RCC 7860 (cell line): ENCODE measurements at places on chromosomes 7 and 10.
A peak's percentile ranks its signal among the peaks of the same experiment; 100 is the strongest.

GRCh38 chr10:95864906-95865813 lies 42.6 kb upstream of the CC2D2B start:
- peak; percentile 44 for DNase-seq

GRCh38 chr7:135204876-135205275 lies 6.5 kb downstream of the WDR91 start:
- no peak for DNase-seq

DNA sequence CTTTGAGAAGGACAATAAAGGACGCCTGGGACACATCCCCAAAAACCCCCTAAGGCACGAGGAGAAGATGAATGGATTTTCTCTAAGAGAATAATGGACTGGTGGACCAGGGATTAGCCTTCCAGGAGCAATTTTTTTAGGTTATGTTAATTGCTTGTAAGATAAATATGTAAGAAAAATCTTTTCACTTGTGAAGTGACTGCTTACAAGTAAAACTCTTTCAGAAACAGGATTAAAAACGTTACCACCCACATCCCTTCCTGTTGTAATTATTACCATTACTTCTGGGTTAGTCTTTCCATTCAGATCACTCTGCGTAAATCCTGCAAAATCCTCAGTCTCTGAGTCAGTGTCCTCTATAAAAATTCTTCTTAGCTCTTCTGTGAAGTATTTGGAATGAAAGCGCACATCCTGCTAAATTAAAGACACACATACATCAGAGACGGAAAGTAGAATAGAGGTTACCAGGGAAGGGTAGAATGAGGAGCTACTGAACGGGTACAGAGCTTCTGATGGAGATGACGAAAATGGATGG lies 34.3 kb downstream of the CDCA7L start:
- DNase-seq, result no peak

DNA sequence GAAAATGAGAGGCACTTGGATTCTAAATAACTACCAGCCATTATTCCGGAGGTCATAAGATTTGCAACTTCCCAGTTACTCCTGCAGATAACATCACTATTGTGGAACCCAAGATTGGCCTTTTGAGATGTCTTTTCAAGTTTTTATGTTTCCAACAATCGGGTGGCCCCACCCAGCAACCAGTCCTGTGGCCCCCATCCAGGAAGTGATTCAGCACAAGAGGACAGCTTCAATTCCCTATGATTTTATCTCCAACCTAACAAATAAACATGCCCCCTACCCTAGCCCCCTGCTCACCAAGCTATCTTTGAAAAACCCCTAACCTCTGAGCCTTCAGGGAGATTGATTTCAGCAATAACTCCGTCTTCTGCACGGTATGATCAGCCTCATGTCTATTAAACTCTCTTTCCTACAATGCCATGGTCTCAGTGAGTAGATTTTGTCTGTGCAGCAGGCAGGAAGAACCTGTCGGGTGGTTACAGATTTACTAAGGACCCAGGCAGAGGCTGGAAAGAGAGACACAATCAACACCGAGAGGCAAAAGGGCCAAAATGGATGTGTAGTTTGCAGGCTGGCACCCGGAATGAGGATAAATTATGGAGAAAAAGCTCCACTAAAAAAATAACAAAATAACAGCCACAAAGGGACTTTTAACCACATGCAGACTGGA lies 83.9 kb upstream of the UNC5B start:
- no peak for DNase-seq

- DNase-seq, result no peak
Observed at GRCh38 chr7:32071466-32072091, 1.4 kb upstream of the PDE1C start.

DNA sequence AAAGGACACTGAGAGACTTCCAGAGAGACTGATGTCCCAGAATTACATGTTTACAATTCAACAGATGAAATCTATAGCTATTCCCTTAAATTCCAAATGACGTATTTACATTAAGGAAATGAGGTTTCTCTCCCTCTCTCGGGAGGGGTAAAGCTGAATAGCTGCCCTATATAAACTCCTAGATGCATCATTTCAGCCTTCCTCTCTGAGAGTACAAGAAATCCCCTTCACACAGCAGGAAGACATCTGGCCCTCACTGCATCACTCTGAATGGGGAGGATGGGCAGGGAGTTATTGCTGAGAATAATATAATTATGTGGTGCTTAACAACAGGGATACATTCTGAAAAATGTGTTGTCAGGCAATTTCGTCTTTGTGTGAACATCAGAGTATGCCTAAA lies 11.0 kb downstream of the POT1 start:
- no peak for DNase-seq

DNA sequence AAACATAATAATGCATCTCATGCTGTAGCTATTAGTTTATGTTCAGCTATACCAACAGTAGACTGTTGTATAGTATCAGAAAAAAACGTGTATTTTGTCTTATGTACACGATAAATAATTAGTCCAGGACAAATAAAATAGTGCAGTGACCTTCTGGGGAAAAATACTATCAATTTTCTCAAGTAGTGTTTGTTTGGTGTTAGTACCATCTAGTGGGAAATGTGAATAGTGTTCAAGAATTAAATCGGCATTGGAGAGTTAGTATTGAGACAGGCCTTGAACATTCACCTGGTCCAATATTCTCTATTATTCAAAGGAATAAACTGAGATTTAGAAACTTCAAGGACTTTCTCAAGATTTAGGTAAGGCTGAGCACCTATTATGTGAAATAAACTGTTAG lies 21.7 kb upstream of the OR2A5 start:
- peak; percentile 22 for DNase-seq

GRCh38 chr10:100715445-100716385 lies 29.7 kb upstream of the PAX2 start:
- DNase-seq, result no peak

DNA sequence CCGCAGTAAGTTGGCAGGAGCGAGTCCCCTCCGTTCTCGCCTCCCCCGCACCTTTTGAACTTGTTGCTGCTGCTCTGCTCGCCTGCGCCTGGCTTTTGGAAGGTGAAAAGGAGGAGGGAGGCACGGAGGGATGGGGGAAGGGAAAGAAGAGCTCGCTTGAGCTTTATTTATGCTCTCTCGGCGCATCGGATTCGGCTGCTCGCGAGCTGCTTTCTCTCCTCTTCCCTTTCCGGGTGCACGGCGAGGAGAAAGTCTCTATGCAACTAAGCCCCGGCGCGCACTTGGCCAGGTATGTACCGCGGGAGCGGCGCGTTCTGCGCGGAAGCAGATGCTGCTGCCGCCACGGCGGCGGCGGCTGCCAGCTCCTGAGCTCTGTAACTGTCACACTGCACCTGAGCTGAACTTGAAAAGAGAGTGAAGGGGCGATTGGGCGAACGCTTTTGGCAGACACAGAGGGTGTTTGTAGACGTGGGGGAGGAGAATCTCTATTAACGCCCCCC lies 551 bp downstream of the KCND2 start:
- no peak for DNase-seq

DNA sequence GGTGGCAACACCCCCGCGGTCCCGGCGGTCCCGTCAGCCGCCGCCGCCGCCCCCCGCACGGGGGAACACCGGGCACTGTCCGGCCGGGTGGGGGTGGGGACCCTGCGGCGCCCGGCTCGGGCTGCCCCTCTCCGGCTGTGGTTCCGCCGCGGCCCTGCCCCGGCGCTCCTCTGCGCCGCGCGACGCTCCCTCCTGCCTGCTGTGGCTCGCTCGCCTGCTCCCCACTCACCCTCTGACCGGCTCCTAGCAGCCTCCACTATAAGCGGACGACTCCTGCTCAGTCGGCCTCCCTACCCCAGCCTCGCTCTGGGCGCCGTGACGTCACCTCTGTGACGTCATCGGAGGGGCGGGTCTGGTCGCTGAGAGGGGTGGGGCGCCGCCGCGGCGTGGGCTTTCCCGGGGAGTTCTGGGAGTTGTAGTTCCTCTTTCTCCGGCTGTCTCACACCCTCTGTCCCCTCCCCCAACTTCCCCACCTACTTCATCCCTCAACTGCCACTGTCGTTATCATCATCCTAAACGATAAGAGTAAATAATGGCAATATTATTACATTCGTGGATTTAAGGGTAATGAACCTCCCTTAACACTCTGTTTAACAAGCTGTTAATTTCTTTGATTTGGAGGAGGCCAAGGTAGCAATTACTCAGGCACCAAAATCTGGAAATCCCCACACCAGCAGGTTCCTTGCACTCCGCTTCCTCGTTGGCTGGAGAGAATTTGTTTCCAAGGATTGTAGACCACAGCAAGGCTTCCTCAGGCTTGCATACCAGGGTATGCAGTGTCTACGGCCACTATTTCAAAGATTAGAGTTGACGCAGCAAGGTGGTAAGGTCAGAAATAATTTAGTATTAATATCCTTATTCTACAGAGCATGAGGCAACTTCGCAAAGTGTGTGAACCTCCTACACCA lies at the start of gene UBE2H:
Gene UBE2H (minus strand): TSS at position 308 of the 908 bp plus-strand sequence. CDS start 405 bp downstream, outside the sequence.
- peak; percentile 89 for DNase-seq
